ENCODE measurements at places on chromosomes 6 and 20.

GRCh38 chr20:10253780-10254179, 35.1 kb downstream of the SNAP25 start:
- no peak for DNase-seq

DNA sequence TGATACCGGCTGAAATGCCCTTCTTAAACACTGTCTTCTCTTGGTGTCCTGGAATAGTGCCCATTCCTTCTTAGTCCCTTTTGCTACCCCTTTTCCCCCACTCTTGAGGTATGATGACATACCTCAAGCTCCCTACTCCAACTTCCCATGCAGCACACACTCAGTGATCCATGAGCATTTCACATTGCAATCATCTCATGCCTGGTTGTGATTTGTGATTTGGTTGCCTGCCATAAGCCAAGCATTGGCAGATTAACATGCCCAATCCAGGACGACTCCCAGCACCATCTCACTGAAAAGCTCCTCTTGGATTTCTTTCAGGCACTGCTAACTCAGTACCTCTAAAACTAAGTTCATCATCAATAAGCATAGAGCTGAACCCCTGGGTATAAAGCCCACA, 14.7 kb upstream of the PTPRA start:
- no peak for DNase-seq

DNA sequence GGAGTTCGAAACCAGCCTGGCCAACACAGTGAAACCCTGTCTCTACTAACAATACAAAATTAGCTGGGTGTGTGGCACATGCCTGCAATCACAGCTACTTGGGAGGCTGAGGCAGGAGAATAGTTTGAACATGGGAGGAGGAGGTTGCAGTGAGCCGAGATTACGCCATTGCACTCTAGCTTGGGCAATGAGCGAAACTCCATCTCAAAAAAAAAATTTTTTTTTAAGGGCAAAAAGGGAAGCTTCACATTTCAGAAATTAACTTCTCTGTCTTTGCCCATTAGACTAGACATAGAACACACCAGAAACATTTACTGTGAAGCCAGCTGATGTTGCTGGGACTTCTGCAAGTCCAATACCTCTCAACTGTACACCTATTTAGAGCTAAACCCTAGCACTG, 90.8 kb upstream of the HDAC2 start:
- no peak for DNase-seq

GRCh38 chr6:45156075-45156474, 172.1 kb upstream of the RUNX2 start:
- no peak for DNase-seq

DNA sequence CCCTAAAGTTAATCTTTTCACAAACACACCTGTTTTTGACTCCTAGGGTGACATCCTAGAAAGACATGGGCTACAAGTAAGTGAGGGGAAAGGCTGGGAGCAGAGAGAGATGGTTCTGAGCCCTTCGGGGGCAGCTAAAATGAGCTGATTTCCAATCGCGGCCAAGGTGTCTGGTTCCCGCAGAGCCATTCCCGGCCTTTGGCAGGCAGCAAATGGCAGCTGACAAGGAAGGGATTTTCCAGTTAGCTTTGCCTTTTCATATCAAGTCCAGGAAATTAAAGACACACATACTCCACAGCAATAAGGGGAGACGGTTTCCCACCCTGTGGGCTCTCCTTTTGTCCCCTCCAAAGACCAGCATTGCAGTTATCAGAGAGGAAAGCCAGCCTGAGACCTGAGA, 228.5 kb downstream of the ZMYND8 start:
- no peak for DNase-seq

- DNase-seq: no peak
Measured at GRCh38 chr6:159929819-159930218, 39.0 kb downstream of the MAS1 start.

- no peak for DNase-seq
Measured at GRCh38 chr6:167564416-167565250, 239.7 kb downstream of the TTLL2 start.

GRCh38 chr6:19342616-19343015, 494.6 kb upstream of the ID4 start:
- no peak for DNase-seq

DNA sequence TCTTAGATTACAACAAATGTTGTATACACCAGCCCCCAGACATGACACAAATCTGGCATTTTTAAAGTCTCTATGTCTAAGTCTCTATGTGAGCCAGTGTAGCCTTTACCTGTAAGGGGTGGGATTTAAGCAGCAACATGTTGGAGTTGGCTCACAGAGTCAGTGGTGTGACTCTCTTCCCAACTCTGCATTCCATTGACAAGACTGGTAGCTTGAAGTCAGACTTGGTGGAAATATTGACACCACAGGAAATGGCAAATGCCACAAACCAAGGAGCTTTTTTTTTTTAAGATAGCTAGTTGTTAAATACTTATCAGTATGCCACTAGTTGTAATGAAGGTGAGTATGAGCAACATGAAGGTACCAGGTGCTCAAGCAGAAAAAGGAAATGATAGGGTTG, 103.1 kb upstream of the SMLR1 start:
- DNase-seq: no peak

DNA sequence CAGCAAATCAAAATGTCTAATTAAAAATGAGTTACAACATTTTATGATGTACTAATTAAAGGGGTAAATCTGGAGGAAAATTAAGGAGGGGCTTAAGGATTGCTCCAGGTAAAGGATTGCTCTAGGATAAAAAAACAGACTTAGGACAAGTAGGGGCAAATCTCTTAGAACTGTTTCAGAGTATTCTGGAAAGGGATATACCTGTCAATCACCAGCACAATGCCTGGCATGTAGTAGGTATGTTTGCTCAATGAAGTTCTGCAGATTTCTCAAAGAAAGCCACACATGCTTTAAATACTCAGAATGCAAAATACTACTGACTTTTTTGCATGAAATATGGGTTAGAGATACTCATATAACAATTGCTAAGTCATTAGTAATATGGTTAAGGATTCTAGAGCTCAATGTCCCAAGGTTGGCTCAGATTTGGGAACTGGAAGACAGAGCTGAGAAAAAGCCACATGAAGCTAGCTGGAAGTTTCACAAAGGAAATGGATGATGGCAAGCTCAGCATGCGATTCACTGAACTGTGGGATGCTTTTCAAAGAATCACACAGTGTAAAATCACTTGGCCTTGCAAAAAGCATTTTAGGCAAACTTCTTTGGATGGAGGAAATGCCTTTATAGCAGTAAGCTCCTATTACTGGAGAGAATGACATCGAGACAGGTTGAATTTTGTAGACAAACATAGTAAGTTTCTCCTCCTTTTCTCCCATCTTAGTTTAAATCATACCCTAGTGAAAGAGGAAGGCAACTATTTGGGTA, 72.8 kb downstream of the MAP3K5 start:
- no peak for DNase-seq

DNA sequence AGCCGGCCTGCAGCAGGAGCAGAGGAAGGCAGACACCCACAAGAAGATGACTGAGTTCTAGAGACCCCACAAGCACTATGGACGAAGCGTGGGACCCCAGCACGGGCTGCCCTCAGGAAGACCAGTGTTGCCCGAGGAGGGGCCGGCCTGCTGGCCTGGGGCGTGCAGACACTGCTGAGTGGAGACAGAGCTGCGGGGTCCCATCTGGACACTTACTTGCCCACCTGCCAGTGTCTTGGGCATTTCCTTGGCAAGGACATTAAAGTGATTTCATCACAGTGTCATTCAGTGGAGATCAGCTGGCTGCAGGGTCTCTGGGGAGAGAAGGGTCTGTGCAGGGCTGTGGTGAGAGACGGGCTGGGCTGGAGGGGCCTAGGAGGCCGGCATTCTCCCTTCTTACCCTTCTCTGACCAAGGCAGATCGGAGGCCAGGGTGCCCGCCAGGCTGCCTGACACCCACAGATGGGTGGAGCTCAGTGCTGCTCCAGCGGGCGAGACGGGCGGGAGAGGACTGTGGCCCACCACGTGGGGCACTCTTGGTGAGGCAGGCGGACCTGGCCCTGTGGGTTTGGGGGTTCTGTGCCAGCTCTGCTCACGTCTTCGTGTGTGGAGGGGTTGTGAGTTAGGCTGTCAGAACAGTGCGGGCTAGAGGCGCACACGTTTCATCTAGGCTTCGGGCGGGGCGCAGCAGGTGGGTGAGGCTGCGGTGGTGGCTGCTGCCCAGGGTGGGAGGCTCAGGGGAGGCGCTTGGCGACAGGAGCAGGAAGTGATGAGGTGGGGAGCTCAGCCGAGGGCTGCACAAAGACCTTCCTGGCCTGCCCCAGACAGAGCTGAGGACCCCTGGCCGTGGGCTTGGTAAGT, at the start of gene LIME1:
TSS of gene LIME1 (plus strand) at position 806 of the 860 bp plus-strand sequence. CDS start 886 bp downstream, outside the sequence.
- peak; percentile 53 for DNase-seq

GRCh38 chr20:50369225-50370035, 140.8 kb upstream of the PTPN1 start:
- no peak for DNase-seq

GRCh38 chr6:142374965-142375733, 73.3 kb downstream of the ADGRG6 start:
- DNase-seq: no peak

GRCh38 chr6:142605922-142606485, 304.2 kb downstream of the ADGRG6 start:
- DNase-seq: no peak
